Activated CD4-positive, alpha-beta T cell treated with anti-CD3 and anti-CD28 coated beads, Interleukin-2, Interleukin-4, amounts not matched to agents 100 ng/mL and 50 ng/mL, durations not matched to agents 16 hours and 8 hours (primary cell): ENCODE measurements at places on chromosomes 3 and 15.

DNA sequence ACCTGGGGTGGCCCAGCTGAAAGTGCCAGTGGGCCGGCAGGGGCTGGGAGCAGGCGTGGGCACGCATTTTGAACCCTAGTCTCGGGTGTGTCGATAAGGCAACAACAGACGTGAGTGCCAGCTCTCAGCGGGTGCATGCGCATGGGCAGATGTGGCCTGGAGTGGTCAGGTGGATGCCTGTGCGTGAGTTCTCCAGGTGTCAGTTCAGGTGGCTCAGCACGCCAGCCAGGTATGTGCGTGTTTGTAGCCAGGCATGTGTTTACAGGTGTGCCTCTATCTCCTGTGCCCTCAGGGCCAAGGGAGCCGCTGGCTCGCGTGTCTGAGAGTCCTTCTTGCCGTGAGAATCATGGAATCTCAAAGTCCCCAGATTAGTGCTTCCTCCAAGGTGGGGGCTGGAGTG lies 14.8 kb downstream of the CYP1A2 start:
- DNase-seq: no peak

GRCh38 chr3:133776794-133777438 lies 28.7 kb upstream of the SRPRB start:
- no peak for DNase-seq

- DNase-seq: no peak
These were observed 242.0 kb downstream of the NEK10 start for GRCh38 chr3:27127195-27127594.

DNA sequence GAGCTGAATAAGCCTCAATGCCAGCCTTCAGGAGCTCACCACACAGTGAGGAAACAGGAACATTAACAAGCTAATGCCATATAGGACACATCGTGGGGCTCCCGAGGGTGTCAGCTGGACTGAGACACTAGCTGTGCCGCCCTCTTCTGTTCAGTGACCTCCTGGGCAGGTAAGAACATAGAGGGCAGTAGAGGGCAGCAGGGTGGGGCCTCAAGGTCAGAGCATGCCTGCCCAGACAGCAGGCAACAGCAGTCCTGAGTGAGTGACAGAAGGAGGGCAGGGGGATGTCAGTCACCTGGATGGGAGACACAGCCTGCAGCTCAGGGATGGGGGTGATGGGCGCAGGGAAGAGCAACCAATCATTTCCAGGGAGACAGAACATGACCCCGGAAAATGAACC lies 15.5 kb downstream of the NTRK3 start:
- no peak for DNase-seq

GRCh38 chr3:65177960-65178376 lies 490.2 kb upstream of the ADAMTS9 start:
- no peak for DNase-seq

DNA sequence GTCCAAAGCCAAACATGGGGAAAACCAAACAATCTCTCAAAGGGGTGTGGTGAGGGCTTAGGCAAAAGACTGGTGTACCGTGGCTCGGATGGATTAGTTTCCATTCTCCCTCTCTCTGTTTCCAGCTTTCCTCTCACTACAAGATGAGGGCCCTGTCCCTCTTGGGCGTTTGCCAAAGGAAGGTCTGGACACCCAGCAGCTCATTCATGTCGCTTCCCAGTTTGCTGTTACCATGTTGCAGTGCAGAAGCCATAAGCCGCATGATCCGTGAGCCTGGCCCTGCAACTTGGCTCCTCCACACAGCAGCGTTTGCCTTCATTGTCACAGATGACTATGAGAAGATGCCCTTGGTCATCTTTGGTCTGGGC lies 92.2 kb downstream of the APBA2 start:
- DNase-seq: no peak

DNA sequence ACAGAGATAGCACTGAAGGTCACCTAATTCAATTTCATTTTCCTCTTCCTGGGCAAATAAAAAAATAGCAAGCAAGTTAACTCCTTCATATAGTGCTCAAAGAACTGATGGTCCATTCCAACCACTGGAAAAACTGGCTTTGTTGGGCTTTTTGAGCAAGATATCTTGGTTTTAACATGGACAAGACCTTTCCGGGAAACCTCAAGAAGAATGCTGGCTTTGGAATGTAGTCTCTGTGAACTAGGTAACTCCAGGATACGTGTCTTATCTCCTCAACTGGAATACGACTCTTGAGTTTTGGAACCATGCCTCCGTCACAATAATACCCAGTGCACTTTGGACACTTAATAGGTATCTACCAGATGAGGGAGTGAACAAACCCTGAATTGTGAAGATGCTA lies 36.9 kb upstream of the CRBN start:
- DNase-seq: no peak

- DNase-seq: no peak
These were observed 160.2 kb upstream of the MANF start for GRCh38 chr3:51224843-51225242.

DNA sequence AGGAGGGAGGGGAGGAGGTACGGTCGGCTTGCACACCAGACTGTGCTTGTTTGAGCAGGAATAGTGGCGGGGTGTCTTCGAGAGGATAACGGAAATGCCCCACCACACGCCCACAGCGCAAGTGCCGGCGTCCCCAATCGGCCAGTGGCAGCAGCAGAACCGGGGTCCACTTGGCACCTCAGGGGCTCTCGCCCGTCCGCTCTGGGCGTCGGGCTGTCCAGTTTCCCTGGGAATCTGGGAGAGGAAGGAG lies 53.7 kb downstream of the CCDC54 start:
- peak; percentile 22 for DNase-seq

DNA sequence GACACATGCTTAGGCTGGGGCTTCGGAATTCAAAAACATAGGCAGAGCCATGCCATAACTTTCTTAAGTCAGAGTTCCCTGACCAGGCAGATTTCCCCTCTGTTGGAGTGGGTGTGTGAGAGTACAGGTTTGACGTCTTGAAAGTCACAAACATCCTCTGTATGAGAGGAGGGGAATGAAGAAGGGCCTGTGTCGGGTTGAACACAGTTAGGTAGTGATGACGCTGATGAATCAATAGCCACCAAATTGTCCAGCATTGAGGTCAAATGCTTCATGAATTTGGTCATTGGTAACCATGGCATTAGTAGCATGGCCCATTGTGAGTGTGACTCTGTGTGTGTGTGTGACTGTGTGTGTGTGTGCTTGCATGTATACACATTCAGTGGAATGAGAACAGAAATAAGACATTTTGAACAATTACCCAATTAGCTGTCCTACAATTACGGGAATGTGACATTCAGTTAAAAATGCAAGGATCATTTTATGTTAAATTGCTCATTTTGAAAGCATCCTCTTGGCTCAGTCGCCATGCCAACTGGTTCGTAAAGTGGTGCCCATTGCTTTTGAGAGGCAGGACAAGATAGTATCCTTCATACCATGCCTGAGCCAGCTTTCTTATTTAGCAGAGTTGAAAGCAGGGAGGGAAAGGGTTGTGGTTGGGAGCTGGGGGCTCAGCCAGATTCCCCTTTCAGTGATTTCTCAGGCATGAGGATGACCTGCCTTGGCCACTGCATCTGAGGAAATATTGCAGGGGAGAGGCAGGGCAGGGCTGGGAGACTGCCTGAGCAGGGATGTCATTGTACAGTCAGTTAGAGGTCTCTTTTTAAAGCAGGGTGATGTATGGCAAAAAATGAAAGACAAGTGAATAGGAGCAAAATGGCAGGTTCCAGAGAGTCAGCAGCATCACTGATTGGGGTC lies 35.4 kb downstream of the RBP2 start:
- DNase-seq: no peak

DNA sequence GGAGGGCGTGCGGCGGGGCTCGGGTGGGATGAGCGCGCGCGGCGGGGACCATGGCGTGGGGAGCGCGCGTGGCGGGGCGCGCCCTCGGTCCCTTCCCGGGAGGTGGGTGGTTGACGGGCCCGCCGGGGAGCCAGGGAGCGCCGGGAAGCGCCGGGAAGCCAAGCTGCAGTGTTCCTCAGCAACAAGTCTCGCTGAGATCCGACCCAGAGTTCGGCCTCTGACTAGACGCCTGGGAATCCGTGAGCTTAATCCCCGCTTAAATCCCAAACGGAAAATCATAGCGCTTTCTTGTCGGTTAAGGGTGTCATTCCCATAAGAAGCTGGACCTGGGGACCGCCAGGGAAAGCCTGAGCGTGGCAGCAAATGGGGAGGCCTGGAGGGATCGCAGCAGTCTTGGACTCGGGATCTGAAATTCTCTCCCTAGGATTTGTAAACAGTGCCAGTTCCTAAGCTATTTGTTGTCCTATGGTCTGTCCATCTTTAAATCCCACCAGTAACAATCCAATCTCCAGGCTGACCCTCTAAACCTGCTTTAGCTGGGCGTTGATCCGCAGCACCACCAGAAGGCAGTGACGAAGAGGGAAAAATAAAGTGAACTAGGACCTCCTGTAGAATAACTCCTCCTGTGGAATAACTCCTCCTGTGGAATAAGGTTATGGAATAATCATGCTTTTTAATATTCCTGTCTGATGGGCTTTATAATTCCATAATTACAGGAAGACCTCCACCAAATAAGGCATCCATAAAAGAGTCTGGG lies 570 bp upstream of the NEDD4 start:
- no peak for DNase-seq

DNA sequence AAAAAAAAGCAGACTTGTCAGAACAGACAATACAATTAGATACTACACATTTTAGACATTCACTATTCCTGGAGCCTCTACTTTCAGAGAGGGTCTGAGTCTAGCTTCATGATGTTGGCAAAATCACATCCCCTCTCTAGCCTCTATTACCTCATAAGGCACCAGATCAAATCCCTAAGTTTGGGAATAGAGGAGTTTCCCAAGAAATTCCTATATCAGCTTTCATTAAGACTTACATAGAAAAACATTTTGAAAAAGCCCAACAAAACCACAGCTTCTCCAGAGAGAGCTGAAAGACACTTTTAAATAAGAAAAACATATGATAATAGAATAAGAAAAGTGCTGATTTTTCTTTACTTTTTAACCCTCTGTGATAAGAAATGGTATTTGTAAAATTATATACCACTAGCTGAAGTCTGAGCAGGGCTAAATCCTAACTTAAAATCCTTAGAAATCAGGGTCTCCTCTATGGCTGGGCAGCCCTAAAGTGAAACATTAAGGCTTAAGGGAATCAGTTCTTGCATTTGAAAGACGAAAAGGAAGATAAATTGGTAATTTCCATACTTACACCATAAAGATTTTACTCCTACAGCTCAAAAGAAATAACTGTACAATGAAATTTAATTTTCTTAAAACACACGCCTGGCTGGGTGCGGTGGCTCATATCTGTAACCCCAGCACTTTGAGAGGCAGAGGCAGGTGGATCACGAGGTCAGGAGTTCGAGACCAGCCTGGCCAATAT lies 4.3 kb downstream of the TBC1D2B start:
- no peak for DNase-seq

GRCh38 chr3:11625376-11626083 lies 18.2 kb downstream of the VGLL4 start:
- no peak for DNase-seq

DNA sequence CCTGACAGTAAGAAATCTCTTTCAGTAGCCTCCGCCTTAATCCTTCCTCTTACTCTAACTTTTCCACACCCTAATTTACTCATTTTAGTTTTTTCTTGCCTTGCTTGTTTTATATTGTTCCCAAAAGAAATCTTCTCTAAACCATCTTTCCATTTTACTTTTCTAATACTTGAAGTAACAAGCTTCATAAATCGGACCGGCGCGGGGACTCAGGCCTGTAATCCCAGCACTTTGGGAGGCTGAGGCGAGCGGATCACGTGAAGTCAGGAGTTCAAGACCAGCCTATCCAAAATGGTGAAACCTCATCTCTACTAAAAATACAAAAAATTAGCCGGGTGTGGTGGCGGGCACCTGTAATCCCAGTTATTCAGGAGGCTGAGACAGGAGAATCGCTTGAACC lies 17.3 kb downstream of the ZNF148 start:
- no peak for DNase-seq

DNA sequence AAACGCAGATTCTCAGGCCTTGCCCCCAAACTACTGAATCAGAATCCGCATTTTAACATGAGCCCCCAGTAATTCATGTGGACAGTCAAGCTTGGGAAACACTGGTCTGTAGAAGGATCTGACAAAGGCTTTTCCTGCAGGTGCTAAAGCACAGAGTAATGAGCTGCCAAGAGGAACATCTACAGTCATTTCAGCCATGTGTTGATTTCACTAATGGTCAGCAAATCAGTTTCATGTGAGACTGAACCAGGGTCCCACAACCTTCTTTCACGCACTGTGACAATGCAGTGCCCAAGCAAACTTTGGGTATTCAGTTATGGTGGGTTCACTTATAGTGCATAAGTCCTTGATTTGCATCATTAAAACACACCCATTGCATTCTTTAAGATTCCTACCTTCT lies 237.6 kb downstream of the TUSC7 start:
- no peak for DNase-seq

GRCh38 chr15:64522226-64522823 lies 61.9 kb downstream of the ZNF609 start:
- DNase-seq: no peak

DNA sequence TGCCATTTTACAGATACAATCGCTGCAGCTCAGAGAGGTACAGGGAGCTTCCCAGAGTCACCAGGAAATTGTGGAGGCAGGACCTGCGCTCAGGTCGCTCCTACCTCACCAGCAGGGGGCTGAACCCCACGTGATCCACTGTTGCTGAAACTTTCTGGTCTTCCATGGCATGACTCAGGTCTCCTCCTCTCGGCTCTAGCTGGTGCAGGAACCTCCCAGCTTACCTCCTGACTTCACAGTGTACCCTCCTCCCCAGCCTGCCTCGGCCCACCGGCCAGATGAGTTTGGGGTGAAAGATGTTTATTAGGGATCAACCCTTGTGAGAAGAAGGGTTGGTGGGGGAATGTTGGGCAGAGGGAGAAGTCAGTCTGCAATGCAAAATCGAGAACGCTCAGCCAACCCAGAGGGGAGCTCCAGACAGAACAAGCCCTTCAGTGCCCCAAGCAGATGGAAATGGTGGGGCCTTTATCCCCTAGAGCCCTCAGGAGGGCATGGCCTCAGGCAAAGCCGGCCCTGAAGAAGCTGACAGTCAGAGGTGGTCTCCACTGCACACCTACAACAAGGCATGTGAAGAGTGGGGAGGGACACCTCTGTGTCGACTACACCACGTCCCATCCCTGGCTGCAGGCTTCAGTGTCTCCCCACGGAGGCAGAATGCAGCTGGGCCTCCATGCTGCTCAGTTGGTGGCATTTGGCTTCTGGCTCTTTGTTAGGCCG lies 118.6 kb upstream of the PRR20G start:
- peak; percentile 33 for DNase-seq

DNA sequence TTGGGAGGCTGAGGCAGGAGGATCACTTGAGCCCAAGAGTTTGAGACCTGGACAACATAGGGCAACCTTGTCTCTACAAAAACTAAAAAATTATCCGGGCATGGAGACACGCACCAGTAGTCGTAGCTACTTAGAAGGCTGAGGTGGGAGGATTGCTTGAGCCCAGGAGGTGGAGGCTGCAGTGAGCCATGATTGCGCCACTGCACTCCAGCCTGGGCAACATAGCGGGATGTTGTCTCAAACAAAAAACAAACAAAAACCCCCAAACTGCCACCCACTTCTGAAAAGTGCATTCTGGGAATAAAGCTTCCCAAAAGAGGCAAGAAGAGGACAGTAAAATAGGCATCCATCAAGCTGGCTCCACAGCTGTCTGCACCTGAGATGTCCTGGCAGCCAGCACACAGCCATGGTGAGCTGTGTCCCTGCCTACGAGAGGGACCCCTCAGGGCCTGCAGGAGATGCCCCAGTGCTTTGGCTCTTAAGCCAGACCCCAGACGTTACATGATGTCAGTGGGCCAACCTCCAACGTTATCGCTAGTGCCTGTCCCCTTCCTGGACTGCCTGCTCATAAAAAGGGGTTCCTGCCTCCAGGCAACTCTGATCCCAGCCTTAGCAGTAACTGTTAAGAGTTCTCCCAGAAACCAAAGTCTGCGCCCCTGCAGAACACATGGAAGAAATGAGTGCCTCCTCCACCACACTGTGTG lies 101.1 kb downstream of the LRIG1 start:
- no peak for DNase-seq

GRCh38 chr3:156553705-156554356 lies 1.1 kb downstream of the SSR3 start:
- DNase-seq: peak; percentile 39
